ENCODE measurements at places on chromosomes 16 and 17. TPM values are rescaled to one million over a fixed set of nuclear protein-coding genes. Genes with fewer than 3 reads are reported as not detected.

DNA sequence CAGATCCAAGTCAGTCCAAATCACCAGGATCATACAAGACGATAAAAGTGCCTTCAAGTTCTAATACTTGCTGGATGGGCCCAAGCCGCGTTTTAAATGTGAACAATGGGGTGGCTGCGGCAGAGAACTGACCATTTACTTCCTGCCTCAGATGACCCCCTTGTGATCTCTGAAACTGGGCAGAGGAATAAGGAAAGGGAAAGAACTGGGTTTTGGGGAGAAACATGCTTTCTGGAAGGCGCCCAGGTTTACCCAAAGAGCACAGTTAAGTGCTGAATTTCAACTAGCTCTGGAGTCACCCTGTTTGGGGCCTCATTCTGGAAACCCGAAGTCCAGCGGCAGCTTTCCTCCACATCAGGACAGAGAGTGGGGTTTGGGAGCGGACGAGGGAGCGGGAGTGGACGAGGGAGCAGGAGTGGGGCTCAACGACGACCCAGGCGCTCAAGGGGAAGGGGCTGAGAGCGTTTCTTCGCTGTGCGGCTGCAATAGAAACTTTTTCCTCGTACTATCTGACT lies 1.6 kb downstream of the FAM20A start:
- no peaks in the 10 kb centered on the region for H3K36me3 ChIP-seq
- H3K27ac ChIP-seq: peak overlapping the region; percentile 91
- peaks cover 19% of the 10 kb centered on the region for H3K27me3 ChIP-seq
- peaks cover 55% of the 10 kb centered on the region for H3K4me1 ChIP-seq
- DNase-seq: no peak
- peak overlapping the region; percentile 75 for H3K4me3 ChIP-seq

DNA sequence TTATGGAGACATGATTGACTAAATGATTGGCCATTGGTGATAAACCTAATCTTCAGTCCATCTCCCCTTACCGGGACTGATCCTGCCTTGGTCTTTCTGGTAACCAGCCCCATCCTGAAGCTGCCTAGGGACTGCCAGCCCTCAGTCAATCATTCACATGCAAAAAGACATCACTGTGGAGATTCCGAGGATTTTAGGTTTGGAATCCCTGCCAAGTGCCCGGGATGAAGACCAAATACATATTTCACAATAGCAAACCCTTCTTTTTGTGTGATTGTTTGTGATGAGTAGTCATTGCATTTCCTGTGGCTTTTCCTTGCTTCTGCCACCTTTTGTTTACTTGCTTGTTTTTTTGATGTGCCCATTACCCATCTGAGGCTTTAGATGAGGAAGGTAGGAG lies 44.0 kb downstream of the EPN2 start:
- H3K27ac ChIP-seq: no peak overlapping the region
- no peak for DNase-seq
- peaks cover 37% of the 10 kb centered on the region for H3K4me1 ChIP-seq
- no peaks in the 10 kb centered on the region for H3K27me3 ChIP-seq
- no peak overlapping the region for H3K4me3 ChIP-seq

LITAFD gene
- total RNA-seq: not detected

- H3K4me1 ChIP-seq: peaks cover 30% of the 10 kb centered on the region
- DNase-seq: no peak
- no peaks in the 10 kb centered on the region for H3K27me3 ChIP-seq
- no peak overlapping the region for H3K27ac ChIP-seq
- H3K4me3 ChIP-seq: no peak overlapping the region
- peaks cover 23% of the 10 kb centered on the region for H3K36me3 ChIP-seq
These were observed 5.8 kb downstream of the DCUN1D3 start for GRCh38 chr16:20894388-20894787.

Measured in suprapubic skin (tissue), 4 donors.